Activated T-helper 17 cell treated with anti-CD3 and anti-CD28 coated beads, Interleukin-2, amount 50 U/mL, for 72 hours (primary cell): ENCODE measurements at places on chromosomes 16 and 17.
A peak's percentile ranks its signal among the peaks of the same experiment; 100 is the strongest.

DNA sequence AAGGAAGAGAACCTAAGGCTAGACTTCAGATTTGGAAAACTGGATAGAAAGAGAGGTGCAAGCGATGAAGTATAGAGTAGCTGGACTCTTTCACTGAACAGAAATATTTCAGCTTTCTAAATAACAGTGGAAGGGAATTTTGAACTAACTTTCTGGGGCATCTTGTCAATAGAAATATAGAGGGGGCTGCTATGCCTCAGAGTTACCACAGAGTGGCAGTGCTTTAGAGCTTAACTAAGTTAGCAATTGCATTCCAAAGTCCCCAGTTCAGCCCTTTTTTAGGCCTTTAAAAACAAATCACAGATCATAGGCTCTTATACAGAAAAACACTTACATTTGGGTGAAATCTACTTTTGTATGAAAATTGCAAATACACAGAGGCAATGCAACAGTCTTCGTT, 154.2 kb upstream of the CDH8 start:
- H3K4me3 ChIP-seq = no peak overlapping the region
- H3K36me3 ChIP-seq = no peaks in the 10 kb centered on the region
- ATAC-seq = no peak
- no peaks in the 10 kb centered on the region for H3K27me3 ChIP-seq

DNA sequence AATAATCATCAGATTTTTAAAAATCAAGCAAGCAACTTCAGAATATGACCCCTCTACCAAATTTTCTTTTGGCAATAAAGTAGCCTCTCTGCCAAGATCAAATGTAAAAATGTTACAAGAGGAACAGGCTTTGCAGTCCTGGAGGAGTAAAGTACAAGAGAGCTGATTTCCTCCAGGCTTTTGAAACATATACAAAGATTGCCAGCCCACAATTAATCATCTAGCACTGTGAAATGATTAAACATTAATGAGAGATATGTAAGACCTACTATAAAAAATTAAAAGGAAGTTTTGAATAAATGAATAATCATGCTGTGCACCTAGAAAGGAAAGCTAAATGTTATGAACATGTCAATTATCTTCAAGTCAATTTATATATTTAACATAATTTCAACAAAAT, 26.3 kb downstream of the TXNDC11 start:
- no peaks in the 10 kb centered on the region for H3K27me3 ChIP-seq
- H3K36me3 ChIP-seq = peaks cover 99% of the 10 kb centered on the region
- peak overlapping the region; percentile 64 for H3K27ac ChIP-seq
- H3K4me3 ChIP-seq = no peak overlapping the region

DNA sequence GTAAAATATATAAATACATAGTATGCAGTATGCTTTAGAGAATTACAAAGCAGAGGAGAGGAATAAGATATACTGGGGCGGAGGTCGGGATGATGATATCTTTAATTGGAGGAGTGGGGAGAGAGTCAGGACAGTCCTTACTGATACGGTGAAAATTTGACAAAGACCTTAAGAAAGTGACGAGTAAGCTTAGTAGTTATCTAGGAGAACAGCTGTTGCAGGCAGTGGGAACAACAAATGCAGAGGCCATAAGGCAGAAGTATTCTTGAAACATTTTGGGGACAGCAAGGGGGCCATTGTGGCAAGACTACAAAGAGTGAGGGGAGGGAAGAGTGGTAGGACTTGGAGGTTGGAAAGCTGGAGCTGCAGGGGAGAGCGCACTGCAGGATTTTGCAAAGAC, 22.3 kb upstream of the CDC6 start:
- peaks cover 9% of the 10 kb centered on the region for H3K4me1 ChIP-seq
- no peaks in the 10 kb centered on the region for H3K27me3 ChIP-seq
- ATAC-seq = no peak
- H3K27ac ChIP-seq = no peak overlapping the region
- no peak overlapping the region for H3K4me3 ChIP-seq

DNA sequence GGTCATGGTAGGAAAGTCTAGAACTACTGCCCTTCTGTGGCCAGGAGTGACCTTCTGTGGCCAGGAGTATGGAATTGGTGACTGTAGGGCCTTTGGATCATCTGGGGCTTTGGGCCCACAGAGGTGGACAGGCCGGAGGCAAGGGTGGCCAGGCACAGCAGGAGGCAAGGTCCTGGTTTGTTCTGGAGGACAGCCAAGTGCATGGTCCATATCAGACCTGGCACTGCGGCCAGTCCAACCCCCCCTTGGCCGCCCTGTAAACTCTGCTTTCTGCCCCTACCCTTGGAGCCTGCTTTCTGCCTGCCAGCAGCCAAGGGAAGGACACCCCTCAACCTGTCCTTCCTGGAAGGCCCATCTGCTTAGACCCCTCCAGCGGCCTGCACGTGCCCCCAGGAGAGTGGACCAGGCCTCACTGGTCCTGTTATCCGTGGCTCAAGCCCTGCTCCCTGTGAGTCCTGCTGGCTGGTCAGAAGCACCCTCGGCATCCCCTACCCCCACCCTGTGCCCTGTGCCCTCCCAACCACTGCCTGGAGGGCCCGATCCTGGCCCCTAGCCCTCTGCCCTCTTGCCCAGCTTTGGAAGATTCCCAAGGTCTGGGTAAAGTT, 2.3 kb upstream of the DCXR start:
- no peak overlapping the region for H3K27ac ChIP-seq
- no peaks in the 10 kb centered on the region for H3K36me3 ChIP-seq
- peaks cover 15% of the 10 kb centered on the region for H3K4me1 ChIP-seq
- no peak for ATAC-seq
- H3K27me3 ChIP-seq = no peaks in the 10 kb centered on the region

GRCh38 chr17:66777689-66778225, 57.2 kb upstream of the CACNG5 start:
- no peaks in the 10 kb centered on the region for H3K27me3 ChIP-seq
- no peak overlapping the region for H3K4me3 ChIP-seq
- H3K36me3 ChIP-seq = peaks cover 50% of the 10 kb centered on the region
- no peaks in the 10 kb centered on the region for H3K4me1 ChIP-seq
- ATAC-seq = no peak
- no peak overlapping the region for H3K27ac ChIP-seq
